ENCODE measurements at places on chromosomes 3 and 15.
A peak's percentile ranks its signal among the peaks of the same experiment; 100 is the strongest.

GRCh38 chr3:109631897-109632296 is 294.6 kb upstream of the DPPA4 start:
- no peak for DNase-seq

DNA sequence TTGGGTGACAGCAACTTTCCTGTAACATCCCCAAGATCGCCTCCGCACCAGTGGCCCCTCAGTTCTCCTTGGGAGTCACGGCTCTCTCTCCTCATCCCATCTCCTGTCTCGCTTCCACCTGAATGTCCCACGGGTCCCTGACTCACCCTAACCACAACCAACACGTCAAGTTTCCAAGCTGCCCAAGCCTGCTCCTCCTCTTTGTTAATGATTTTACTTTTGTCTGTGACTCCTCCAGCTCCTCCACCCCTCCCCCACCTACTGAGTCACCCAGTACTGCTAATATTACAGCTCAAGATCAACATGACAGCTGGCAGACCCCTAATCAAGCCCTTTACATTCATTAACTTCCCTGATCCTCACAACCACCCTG is 39.3 kb downstream of the BDH1 start:
- peak; percentile 22 for DNase-seq

GRCh38 chr15:101183226-101183930 is 68.5 kb downstream of the CHSY1 start:
- DNase-seq, result no peak

GRCh38 chr15:43132830-43133429 is 456 bp upstream of the TMEM62 start:
- DNase-seq, result no peak

DNA sequence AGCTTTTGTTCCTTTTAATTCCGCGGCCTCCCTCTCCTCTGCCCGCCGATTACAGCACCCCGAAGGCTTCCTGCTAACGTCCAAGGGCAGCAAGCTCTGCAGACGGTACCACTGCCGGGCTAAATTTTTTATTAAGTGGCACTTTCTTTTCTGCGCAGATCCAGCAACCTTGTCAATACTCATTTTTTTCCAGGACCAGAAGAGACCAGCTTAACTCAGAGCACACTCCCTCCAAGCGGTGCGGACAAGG is 542 bp upstream of the MEIS2 start:
- DNase-seq, result no peak

- DNase-seq, result no peak
These were observed 21.3 kb downstream of the MME start for GRCh38 chr3:155101398-155101797.

DNA sequence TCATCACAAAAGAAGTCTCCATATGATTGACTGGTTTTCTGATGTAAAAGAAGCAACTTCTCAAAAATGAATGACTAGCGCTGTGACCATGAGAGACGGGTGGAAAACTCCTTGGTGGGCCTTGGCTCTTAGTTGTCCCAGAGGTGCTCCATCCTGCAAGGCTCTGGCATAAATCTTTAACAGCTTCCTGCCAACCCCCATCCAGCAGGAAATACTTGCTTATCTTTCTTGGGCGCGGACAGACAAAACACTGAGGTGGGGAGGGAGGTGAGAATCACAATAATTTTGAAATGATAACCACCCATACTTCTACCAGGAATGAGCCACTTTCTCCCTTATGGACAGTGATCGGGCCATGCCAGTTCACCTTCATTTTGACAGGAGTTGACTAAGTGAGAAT is 128.6 kb downstream of the STT3B start:
- no peak for DNase-seq

DNA sequence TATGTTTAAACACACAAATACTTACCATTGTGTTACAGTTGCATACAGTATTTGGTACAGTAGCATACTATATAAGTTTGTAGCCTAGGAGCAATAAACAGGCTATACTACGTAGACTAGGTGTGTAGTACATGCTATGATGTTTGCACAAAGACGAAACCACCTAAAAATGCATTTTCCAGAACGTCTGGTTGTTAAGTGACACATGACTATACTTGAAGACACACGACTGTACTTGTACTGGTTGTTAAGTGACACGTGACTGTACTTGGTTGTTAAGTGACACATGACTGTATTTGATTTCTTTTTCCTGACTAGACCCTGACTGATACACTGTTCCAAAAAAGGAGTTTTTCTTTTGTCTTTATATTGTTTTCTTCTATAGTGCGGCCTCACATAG is 34.1 kb downstream of the RAB8B start:
- no peak for DNase-seq

- DNase-seq, result peak; percentile 41
These were observed 117.6 kb upstream of the EIF1B start for GRCh38 chr3:40191850-40192448.

Data from stimulated activated CD8-positive, alpha-beta memory T cell treated with anti-CD3 and anti-CD28 coated beads, Interleukin-7, amount 100 ng/mL, for 24 hours (primary cell).